ENCODE measurements at places on chromosomes 7 and 10.

DNA sequence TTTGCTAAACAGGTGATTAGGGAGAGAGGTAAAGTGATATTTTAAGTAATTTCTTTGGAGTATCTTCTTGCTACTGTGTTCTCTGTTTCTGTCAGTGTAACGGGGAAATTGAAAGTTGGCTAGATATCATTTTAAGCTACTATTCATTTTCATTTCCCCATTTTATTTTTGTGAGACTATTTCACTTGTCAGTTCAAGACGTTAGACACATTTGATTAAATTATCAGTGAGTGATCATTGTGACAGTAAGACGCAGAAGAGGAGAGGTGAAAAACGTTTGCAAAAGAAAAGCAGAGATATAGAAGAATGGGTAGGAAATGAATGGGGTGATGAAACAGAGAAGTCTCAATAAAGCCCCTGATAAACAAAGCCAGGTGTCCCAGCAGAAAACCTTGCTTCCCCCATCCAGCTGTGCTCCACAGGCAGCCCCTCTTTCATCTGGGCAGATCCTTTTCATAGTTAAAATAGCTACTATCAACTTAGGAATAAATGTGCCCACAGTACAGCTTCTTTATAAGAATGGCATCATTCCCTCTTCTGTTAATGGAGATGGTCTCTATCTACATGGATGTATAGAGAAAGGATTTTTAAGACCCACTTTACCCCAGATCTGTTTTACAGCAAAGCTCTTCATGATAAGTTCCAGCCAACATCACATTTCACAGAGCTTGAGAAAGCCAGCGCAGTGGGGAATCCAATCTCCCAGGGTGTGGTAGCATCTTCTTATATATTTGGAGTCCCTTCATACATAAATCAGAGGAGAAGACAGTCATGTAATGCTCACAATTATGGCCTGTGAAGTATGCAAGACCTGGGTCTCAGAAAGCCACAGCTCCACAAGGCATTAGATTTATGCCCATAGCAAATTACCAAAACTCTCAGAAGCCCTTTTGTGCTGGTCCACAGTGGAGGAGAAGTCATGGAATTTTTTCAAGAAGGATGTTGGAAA is 138.1 kb upstream of the ITGB1 start:
- DNase-seq: peak; percentile 75

GRCh38 chr10:11293332-11293731 is 275.7 kb downstream of the CELF2 start:
- no peak for DNase-seq

DNA sequence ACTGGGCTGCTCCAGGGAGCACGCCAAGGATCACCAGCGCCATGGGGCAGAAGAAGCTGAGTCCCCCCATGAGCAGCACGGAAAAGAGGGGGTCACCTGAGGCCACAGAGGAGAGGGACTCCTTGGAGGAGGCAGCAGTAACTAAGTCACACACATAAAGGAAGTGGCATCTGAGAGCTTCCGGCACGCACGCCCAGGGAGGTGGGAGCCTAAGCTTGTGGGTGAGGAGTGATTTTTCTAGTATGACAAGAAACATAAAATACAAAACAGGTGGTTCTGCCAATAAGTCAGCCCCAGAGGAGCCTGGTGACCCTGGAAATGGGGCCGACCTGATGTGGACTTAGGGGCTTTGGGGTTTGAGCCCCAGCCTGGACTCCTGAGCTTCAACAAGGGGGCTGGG is 60.8 kb downstream of the CARD11 start:
- DNase-seq: no peak

DNA sequence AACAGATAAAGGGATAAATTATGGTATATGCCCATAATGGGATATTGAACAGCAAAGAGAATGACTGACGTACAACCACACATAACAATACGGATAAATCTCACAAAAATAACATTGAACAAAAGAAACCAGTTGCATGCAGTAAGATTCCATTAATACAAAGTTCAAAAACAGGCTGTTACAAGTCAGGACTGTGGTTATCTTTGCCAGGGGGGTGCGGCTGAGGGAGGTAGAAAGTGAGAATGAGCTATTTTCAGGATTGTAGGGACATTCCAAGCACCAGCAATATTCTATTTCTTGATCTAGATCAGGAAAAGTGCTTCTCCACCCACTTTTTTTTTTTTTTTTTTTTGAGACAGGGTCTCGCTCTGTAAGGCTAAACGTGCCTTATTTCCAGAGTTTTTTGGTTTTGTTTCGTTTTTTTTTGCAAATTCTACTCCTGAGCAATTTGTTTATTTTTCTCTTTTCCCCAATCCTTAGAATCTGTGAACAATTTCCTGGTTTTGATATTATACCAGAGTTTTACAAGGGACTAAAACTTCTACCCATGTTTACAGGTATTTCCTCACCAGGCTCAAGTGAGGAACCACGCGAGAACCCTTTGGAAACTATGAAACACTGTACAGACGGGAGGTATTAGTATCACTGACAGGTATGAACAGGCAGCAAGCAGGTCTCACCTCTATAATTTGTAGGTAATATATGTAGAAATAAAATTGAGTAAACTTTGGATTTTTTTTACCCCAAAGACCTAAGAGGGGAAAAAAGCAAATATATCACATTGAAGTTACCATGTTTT is 9.9 kb downstream of the SMURF1 start:
- no peak for DNase-seq

DNA sequence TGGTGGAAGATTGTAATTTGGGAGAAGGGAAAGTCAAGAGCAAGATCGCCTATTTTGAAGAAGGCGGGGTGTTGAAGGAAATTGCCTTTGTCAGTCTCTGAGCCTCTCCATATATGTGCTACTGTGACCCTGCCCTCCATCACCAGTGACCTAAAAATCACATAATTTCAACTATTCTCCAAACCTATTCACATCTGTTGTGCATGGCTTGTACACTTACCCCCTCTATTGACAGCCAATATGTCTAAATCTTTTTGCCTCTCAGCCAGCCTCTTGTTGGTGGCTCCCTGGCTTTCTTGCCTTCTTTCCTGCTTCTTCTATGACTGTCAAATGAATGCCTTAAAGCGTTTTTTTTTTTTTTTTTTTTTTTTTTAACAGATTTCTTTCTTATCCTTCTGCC is 295.6 kb downstream of the AUTS2 start:
- DNase-seq: peak; percentile 51

DNA sequence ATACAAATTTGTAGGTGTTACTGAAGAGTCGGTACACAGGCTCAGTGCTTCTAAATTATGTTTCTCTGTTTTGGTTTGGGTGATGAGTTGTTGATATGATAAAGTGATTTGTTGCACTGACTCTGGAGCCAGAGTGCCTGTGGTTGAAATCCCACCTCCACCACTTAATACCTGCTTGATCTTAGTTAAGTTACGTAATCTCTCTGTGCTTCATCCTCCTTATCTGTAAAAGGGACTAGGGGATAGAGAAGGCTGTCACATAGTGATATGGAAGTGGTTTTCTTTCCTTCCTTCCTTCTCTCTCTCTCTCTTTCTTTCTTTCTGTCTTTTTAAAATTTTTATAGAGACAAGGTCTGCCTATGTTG is 664 bp upstream of the HPS6 start:
- DNase-seq: no peak

- DNase-seq: no peak
Observed at GRCh38 chr10:6164271-6165095, 38.2 kb upstream of the PFKFB3 start.

- DNase-seq: no peak
Observed at GRCh38 chr10:18233775-18234174, 93.6 kb downstream of the CACNB2 start.

DNA sequence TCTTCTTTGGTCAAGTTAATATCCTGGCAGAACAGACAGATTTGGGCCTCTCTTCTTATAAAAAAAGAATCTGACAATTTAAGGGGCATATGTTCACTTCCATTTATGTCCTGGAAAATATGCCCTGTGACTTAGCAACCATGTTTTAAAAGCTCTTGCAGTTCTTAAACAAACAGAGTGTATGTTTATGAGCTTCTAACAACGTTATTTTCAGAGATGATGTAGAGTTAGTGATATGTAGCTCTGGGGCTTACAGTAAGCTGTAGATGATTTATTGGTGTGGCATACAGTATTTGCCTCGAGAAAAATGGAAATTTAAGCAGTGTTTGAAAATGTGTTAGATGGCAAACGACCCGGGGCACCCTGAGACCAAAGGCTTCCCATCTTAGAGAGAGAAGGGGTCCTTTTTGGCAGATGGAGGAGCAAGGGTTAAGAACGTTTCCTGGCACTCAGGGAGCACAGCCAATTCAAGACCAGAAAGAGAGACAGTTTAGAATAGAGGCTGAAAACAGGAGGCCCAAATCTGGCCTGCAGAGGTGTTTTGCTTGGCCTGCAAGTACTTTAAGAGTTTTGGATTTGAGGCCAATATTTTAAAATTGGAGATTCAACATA is 397.5 kb downstream of the KCNMA1 start:
- no peak for DNase-seq

DNA sequence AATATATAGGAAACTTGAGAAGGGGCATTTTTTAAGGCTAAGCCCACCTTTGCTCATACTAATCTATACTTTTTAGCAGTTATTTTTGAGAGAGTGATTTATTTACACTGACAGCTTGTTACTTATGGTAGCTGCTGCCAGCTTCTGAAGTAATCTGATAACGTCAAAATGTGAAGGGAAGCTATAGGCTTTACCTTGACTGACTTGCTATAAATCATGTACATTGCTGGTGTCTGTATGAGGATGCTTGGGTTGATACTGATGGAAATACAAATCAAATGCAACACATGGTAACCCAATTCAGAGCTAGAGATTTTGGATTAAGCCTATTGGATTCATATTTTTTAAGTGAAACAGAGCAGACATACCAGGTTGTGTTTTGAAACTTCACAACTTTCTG is 299.4 kb downstream of the LRMDA start:
- no peak for DNase-seq

GRCh38 chr10:65377687-65378086 is 1548.1 kb upstream of the LRRTM3 start:
- no peak for DNase-seq

GRCh38 chr7:77330169-77330882 is 85.8 kb downstream of the GSAP start:
- no peak for DNase-seq

GRCh38 chr10:2953495-2953894 is 113.9 kb upstream of the PFKP start:
- no peak for DNase-seq

GRCh38 chr7:108270385-108271015 is 140.3 kb upstream of the LAMB4 start:
- DNase-seq: no peak

GRCh38 chr7:130593033-130593432 is 75.5 kb downstream of the COPG2 start:
- no peak for DNase-seq

GRCh38 chr10:18162021-18162627 is 21.9 kb downstream of the CACNB2 start:
- no peak for DNase-seq

- DNase-seq: peak; percentile 55
Observed at GRCh38 chr10:3435671-3436070, 263.1 kb upstream of the PITRM1 start.

DNA sequence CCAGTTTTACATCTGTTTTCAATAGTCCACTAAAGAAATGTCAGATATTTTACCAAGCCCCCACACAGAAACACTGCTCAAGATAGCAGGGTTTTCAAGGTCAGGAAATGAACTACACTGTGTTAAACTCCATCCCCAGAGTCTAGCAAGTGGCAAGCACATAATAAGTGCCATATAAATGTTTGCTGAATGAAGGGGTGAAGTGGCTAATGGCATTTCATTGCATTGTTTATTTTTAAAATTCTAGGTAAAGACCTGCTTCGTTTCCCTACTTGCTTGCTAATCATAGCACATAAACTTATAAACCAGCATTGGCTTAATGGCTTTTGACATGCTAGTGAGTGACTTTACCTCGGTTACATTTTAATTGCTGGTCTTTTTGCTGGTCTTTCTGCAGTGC is 322.6 kb downstream of the GRID1 start:
- DNase-seq: no peak

DNA sequence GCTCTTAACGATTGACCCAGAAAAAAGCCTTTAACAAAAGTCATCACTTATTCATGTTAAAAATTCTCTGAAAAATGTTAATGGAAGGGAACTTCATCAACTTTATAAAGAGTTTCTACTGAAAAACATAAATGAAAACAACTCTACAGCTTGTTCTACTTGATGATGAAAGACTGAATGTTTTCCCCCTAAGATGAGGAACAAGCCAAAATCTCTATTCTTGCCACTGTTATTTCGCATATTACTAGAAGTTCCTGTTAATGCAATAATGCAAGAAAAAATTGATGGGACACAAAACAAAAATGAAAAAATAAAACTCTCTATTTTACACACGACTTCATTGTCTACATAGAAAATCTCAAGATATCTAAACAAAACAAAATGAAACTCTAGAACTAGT is 249.8 kb upstream of the AKR1E2 start:
- DNase-seq: no peak

- DNase-seq: peak; percentile 82
Observed at GRCh38 chr10:5565671-5566581, 41.2 kb downstream of the CALML3 start.

DNA sequence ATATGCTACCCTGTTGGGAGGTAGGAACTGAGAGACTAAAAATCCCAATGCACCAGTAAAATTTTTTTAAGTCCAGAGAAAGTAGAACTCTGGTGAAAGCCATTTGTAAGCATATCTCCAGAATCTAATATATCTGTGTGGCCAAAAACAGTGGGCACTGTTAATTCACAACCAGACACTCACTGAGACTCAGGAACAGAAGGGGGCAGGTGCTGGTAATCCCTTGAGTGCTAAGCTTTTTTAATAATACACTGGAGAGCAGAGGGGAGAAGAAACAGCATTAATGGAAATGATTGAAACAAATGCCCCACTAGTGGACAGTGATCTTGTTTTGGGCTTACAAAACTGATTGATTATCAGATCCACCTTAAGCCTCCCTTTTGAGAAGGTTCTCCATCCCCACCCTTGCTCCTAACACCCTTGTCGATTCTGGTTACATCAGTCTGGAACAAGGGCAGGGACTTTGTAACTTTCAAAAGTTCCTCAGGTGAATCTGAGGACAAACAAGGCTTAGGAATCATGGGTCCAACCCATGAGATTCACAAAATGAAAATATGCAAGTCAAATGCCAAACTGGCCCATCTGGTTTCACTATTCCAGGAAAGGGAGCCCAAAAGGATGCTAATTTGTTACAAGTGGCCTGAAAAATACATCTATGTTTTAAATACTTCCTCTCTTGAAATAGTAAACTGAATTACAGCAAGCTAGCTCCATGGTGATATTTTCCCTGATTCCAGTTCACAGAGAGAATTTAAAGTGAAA is 29.7 kb downstream of the PLXNA4 start:
- no peak for DNase-seq

- DNase-seq: no peak
Observed at GRCh38 chr7:42211938-42212337, 25.1 kb downstream of the GLI3 start.

GRCh38 chr10:68870061-68870460 is 31.1 kb upstream of the DDX50 start:
- no peak for DNase-seq

DNA sequence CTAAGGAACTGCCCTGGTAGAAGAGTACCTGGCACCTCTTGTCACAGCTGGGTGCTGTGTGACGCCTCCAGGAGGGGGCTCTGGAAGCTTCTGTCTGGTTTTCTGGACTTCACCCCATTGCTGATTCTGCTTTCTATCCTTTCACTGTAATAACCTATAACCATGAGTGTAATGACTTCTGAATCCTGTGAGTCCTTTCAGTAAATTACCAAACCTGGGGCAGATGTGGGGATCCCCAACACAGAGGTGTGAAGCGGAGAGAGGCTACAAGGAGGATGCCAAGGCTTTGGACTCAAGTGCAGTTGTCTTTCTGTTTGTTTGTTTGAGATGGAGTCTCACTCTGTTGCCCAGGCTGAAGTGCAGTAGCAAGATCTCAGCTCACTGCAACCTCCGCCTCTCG is 143.7 kb downstream of the SFMBT2 start:
- DNase-seq: no peak
